ENCODE measurements at places on chromosomes 5 and 9.
A peak's percentile ranks its signal among the peaks of the same experiment; 100 is the strongest.

DNA sequence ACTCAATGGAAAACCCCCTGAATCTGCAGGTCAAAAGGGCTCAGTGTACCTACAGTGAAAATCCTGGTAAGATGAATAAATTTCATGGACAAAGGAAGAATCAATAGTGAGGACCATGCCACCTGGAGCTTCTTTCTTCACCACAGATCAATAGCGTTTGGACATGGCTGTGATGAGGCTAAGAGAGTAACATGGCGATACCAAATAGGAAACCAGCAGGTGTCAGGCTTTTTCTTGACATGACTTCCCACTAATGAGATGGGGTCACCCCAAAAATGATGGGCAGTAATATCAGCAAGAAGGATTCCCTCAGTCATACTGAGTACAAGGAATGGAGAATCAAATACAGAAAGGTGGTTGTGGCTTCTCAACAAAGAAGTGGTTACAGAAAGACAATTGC lies 208.5 kb upstream of the PLPPR1 start:
- DNase-seq = no peak

DNA sequence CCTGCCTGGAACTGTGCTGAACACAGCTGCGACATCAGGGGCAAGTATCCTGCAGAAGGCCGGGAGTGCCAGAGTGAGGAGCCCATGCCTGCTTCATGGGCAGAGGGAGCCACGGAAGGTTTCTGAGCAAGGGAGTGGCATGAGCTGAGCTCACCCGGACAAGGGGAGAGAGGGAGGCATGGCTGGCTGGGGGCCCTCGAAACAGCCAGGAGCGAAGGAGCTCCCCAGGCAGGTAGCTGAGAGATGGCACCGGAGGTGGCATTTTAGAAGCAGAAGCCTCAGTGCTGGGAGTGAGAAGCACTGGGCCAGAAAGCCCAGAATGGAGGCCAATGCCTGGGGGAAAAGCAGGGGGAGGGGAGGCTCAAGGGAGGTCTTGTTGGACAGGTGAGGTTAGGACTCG lies 56.9 kb upstream of the SARDH start:
- no peak for DNase-seq

DNA sequence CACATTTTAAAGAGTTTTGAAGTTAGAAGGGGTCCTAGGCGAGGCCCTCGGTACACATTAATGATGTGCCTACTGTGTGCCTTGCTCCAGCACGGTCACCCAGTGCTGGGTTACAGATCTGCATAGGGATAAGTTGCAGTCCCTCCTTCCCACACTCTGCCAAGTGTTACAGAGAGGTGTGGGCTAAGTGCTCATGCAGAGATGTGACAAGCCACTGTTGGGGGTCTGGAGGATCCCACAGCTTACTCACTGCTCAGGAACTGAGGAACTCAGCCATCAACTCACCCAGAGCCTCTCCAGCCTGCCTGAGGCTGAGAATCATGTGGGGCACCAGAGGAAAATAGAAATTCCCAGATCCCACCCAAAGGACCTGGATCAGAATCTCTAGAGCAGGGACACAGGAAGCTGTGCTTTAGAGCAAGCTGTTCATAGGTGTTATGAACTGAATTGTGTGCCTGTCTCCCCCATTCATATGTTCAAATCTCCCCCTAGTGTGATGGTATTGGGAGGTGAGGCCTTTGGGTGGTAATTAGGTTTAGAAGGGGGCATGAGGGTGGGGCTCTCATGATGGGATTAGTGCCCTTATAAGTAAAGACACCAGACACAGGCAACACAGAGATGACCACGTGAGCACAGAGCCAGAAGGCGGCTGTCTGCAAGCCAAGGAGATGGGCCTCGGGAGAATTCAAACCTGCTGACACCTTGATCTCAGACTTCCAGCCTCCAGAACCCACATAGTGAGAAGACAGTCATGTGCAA lies 164.1 kb downstream of the HSD17B3 start:
- DNase-seq = no peak

DNA sequence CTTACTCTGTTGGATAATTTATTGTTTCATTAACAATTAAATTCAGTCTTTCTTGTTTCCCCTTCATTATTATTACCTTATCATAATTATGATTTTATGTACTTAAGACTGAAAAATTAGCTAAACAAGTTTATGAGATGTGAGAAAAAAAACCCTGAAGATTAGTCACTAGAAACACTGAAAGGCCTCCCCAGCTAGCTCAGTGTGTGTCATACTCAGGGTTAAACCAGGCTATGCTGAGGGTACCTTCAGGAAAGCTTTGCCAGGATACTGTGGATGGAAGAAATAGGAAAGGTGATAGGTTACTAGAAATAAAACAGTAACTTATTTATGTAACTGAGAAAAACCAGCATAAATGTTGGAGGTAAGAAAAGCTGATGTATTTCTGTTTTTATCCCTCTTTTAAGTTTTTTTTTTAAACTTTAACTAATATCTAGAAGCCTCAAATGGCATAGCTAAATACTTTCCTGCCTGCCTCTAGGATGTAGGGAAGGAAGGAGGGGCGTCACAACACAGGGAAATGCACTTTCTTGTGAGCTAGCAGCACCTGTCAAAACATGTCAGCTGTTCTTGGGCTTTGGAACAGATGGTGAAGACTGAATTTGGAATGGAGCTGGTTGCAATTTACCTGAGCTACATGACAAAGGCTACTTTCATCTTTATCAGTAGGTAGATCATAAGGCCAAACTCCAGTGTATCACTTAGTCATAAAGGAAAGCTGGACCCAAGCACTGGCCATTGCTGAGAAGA lies 24.2 kb downstream of the NMRK1 start:
- DNase-seq = no peak

- no peak for DNase-seq
Observed at GRCh38 chr5:88483964-88484672, 215.5 kb upstream of the TMEM161B start.

- no peak for DNase-seq
Observed at GRCh38 chr5:173745557-173745956, 129.1 kb upstream of the BOD1 start.

DNA sequence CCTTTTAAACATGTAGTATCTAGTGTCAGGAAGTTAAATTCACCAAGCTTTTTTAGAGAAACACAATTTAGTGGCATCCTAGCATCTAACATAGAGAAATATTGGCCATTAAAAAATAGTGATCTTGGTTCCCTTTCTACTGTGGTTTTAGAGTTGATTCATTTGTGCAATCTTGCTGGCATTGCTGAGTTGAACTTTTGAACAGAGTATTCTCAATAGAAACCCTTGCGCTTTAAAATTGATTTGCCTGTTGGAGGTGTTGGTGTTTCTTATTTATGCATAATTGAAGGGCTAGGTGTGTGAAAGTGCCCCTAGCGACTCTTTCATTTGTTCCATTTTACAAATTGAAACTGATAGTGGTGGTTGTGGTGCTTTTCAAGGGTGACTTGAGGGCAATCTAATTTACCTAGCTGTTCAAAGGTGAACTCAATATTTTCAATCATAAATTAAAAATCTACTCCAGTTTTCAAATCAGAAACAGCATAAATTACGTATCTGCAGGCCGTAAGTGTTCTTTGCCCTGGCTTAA lies 73.0 kb upstream of the MPDZ start:
- DNase-seq = no peak

GRCh38 chr5:145835848-145836239 lies 702 bp upstream of the PRELID2 start:
- no peak for DNase-seq

GRCh38 chr5:169350759-169351240 lies 49.9 kb upstream of the SLIT3 start:
- DNase-seq = no peak

GRCh38 chr5:141692919-141693725 lies 11.1 kb upstream of the ARAP3 start:
- no peak for DNase-seq

DNA sequence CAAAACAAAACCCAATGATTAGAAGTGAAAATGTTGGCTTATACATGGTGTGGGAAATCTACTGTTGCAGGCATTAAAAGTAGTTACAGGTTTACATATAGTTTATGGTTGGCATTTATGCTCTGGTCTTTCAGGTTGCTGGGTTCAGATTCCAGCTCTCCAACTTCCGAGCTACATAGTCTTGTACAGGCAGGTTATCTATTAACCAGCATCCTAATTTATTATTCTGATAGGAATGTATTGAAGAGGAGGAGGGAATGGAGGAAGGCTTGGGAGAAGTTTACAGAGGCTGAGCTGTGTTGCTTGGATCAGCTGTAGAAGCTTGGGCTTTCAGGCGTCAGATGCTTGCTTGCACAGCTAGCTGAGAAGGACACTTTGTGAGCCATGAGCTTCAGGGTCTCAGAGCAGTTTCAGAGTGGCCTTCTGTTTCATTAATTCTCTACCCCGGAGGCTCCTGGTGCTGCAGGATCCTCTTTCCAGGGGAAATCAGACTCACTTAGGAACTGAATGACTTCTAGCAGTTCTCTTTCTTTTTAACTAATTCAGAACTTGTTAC lies 11.7 kb upstream of the ERBIN start:
- DNase-seq = no peak

DNA sequence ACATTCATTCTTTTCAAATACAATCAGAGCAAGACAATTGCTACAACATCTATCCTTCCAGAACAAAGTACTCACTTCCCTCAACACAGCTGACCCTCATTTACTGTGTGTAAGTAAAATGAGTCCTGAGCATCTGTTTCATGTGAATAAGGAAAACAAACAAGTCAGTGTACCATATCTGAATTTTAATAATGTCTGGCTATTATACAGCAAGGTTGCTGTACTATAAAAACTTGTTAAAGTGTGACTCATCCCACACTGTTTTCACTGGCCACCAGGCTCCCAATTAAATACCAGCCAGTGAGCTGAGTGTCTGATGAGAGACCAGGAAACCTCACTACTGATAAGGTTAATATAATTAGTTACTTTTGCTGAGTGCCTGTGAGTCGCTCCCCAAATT lies 339.8 kb downstream of the AGTPBP1 start:
- DNase-seq = no peak

- no peak for DNase-seq
Observed at GRCh38 chr9:131645078-131645776, 94.6 kb downstream of the RAPGEF1 start.

DNA sequence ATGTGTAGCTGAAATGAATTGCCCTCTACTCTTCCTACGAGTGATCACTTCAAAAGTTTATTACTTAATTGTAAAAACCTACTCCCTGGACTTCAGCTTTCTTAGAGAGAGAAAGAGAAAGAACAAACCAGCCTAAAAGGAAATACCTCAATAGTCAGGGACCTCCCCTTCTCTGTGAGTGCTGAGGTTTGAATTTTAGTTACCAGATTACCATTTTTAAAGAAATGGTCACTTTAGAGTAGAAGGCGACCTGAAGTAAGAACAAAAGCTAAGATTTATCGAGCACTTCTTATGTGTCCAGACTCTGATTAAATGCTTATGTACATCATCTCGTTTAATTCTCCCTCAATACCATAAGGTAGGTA lies 11.3 kb downstream of the RAPGEF1 start:
- DNase-seq = no peak

GRCh38 chr5:149550268-149550583 lies 1.0 kb downstream of the CSNK1A1 start:
- DNase-seq = no peak

- peak; percentile 35 for DNase-seq
Observed at GRCh38 chr5:11268891-11269290, 507.9 kb upstream of the DAP start.

DNA sequence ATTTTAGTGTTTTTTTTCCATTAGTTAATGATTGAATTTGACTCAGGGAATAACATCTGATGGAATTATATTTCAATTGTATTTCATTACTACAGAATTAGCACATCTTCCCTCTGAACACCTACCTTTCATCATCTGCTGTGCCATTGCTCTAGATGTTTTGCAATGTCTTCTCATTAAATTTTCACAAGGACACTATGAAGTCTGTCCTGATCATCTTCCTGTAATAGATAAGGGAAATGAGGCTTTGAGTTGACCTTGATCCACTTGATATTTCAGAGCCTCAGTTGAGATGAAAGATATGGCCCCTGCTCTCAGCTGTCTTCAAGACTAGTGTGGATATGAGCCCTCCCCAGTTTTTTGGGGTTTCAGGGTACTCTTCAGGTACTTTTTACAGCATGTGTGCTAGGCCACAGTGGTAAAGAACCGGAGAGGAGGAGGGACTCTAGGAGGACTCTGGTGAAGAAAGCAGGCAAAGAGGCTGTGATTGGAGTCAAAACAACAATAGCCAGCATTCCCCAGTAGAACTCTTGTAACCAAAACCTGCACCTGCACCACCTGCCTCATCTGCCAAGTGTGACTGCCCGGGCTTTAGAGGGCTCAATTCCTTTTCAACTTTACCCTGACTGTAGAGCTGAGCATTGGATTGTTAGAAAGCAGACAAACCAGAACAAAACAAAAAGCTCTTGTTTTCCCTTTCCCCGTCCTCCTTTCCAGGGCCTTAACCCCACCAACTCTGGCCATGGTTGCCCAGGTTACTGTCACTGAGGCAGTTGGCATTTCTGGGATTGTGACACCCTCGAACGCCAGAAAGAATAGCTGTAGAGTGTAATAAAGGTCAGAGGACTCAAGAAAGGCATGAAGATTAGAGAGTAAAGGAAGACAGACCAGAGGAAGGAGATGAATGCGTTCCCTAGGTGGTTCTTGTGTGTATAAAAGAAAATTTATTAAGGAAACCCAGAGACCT lies 56.3 kb downstream of the ERAP1 start:
- no peak for DNase-seq

GRCh38 chr5:66645039-66645438 lies 48.8 kb downstream of the MAST4 start:
- no peak for DNase-seq

DNA sequence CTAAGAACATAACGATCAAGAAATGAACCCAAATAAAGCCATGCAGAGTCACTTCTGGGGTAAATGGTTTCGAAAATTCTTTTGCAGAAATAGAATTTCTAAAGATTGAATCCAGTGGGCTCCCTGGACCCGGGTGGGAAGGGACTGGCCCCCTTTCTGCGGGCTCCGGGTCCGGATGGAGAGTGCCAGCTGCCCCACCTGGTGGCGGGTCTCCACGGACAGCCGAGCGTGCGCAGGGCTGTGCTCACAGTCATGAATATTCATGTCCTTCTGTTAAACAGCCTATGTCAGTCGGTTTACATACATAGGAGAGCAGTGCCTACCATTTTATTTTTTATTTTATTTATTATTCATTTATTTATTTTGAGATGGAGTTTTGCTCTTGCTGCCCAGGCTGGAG lies 4.7 kb upstream of the PPP1R26 start:
- peak; percentile 30 for DNase-seq

DNA sequence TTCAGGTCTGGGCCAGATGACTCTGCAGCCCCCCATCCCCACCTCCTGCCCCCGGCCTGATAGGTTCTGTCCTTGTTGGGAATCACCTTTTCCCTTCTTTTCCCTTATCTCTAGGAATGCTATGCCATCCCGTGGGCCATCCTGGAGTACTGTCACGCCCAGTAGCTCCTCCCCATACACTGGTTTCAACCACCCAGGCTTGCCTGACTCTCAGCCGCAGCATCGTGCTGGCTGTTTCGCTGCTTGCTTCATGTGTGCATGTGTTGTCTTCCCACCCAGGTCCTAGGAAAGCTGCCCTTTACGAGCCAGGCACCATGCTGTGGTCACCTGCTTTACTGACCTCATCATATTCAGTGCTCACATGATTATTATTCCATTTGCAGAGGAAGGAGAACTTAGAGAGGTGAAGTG lies 71.8 kb downstream of the ANGPTL2 start:
- DNase-seq = no peak

GRCh38 chr5:173730632-173731298 lies 114.3 kb upstream of the BOD1 start:
- DNase-seq = no peak

- DNase-seq = no peak
Observed at GRCh38 chr5:93621327-93621798, 38.3 kb downstream of the NR2F1 start.

All from NCI-H2227 treated with DMSO at 0.1 percent for 48 hours (cell line).